ENCODE measurements at places on chromosomes 6 and 20.

DNA sequence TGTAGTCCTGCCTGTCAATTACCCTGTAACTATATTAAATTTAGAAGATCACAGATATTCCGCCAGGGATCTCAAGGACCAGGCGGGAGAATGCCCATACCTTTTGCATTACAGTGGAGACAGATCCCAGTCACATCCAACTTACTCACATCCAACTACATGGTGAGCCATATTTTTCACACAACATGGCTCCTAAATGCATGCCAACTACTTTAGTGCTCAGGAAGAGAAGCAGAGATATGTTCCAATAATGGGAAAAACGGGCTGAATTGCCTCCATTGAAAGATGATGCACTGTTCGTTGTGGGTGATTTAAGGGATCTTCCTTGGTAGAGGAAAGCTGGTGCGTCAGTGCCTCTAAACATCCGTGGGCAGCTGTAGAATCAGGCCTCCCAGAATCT, 304.5 kb downstream of the CD83 start:
- no peak for DNase-seq

DNA sequence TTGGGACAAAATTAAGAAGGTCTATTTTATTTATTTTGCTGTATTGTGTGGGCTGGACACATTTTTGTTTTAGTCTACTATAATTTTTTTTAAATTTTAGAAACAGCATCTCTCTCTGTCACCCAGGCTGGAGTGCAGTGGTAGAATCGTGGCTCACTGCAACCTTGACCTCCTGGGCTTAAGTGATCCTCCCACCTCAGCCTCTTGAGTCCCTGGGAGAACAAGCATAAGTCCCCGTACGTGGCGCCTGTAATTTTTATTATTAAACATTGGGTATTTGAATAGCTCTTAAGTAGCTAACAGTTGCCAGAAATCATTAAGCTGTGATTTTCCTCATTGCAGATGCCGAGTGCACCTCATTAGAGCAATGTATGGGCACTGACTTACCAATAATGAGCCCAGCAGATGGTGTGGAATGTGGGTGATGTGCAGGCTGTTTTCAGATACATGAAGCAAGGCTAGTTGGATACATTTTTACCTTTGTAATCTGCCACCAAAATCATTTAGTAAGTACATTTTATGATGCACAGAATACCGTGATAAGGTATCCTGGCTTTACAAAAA, 10.3 kb upstream of the MAS1 start:
- DNase-seq, result no peak

DNA sequence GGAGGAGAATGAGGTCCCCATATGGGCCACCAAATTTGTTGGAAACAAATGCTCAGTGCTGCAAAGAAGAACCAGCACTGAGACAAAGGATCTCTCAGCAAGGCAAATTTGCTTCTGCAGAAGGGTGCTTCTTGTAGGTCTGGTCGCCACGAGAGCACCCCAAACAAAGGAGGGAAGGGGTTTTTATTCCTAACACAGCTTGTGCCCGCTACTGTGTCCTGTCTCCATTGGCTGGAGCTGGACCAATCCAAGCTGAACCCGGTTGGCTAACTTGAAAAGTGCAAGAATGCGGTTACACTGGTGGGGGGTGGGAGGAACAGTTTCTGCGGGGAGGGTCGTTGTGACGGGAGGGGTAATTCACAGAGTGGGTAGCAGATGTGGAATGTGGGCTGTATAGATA, 54.1 kb upstream of the TULP1 start:
- no peak for DNase-seq

GRCh38 chr6:52594221-52594620, 17.4 kb upstream of the TRAM2 start:
- DNase-seq, result no peak

GRCh38 chr20:3733119-3733995, 872 bp downstream of the HSPA12B start:
- DNase-seq, result no peak

GRCh38 chr20:19181552-19181951, 30.9 kb upstream of the SLC24A3 start:
- DNase-seq, result no peak

GRCh38 chr6:445571-446417, 54.2 kb downstream of the IRF4 start:
- DNase-seq, result no peak

- no peak for DNase-seq
Observed at GRCh38 chr6:108758884-108759283, 89.3 kb upstream of the ARMC2 start.

- DNase-seq, result no peak
Observed at GRCh38 chr6:67854098-67854497, 781.0 kb upstream of the ADGRB3 start.

DNA sequence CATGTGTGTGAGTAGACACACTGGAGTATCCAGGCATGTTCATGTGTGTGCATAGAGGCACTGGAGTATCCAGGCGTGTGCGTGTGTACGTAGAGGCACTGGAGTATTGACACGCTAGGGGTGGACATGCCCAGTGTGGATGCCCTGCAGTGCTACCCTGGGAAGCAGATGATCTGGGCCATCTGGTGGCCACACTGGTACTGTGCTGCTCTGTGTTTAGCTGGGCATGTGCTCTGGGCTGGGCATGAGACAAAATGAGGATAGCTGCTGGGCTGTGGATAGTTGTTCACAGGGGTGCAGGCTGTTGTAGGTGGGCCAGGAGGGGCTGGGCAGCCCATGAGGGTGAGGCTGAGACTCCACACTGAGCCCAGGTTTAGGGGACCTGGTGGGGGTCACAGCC, 24.0 kb upstream of the NPBWR2 start:
- no peak for DNase-seq

DNA sequence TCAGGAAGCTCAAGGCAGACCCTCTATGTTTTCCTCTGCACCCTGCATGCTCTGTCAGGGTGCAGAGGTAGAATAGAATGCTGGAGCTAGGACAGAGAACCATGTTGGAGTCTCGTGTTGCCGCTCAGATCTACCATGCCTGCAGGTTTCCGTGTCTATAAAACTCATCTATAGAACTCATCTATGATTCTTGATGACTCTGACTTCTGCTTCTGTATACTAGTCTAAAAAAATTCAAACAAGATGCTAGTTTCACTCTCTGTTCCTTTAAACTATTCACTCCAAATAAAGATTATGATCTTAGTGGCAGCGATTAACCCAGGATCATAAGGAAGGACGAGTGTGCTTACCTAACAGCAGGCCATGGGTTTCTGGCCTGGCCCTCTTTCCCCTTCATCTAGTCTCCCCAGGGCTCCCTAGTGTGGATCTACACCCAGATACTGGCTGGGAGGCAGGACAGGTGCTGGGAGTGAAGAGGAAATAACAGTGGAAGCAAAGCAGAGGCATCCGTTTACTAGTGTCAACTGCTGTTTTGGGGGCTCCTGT, 162.7 kb upstream of the SUPT3H start:
- no peak for DNase-seq

DNA sequence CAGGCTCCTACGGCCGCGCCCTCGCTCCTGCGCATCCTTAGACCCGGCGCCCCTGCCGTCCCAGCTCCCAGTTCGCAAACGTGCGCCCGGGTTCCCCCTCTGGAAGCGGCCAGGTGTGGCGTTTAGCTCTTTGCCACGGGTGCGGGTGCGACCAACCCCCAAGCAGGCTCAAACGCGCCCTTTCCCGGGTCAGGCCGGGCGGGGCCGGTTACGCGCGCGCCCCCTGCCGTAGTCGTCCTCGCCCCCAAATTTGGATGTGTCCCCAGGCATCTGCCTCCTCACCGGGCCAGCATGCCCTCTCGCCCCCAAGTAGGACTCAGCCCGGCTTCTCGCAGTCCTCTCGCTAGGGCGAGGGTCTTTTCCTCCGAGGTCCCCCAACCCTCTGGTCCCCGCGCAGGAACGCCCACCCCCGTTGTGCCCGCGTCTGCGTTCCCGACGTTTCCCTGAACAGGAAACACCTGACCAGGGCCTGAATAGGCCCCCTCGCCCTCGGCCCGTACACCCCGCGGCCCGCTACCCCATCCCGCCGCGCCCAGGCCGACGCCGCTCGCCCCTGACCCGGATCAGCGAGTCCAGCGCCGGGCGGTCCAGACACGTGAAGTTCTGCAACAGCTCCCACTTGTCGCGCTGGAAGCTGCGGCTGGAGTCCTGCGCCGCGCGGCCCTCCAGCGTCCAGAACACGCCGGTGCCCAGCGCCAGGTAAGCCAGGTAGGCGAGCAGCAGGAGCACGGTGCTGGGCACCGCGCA, 520 bp downstream of the KCNK17 start:
- DNase-seq, result no peak

DNA sequence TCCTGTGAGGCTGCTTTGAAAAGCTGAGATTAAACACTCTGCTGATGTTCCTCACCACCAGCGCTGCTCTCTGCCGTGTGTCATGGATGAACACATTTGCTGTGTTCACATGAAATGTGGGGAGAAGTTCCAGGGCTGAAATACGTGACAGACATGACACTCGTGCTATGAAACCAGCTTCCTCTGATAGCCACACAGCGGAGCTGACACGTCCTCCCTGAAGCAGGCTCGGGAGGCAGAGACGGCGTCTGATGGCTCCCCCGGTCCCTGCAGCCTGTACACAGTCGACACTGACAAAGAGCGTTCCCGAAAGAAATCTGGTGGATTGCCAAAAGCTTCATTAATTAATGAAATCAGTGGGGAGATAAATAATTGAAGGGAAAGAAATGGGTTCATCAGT, 17.5 kb downstream of the AGPAT4 start:
- DNase-seq, result no peak

- no peak for DNase-seq
Observed at GRCh38 chr6:76835293-76835692, 628.0 kb downstream of the HTR1B start.

DNA sequence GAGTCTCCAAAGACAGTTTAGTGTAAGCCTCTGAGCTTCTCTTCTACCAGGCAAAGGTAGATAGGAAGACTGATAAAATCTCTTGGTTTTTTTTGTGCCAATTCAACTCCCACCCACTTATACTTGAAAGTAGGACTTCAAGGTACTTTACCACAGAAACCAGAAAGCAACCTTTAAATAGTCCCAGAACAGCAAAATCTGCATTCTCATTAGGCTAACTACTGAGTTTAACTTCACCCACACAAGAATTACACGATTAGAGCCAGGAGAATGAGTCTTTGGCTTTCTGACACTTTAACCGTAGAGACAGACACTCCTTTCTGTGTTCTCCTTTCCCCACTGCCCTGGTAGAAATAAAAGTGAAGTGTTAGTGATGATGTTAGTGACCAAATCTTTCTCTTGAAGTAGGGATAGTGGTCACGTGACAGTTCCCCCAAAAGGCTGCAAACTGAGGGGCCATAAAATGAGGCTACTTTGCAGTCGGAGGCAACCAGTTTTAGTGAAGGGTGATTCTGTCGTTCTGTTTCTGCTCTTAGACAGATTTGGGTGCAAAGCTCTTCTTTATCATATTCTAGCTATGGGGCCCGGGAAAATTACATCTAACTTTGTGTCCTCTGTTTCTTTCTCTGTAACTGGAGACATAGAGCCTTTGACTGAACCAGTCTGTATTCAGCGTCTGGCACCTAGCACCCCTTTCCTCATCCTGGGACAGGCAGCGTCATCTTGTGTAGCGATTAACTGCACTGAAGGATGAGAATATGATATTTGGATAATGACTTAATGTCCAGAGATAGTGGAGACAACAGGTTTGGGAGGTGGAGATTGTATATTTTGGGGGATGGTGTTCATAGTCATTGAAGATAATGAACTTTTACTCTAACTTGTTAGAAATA, 206.4 kb upstream of the CITED2 start:
- DNase-seq, result no peak

- no peak for DNase-seq
Observed at GRCh38 chr6:45002390-45003105, 325.6 kb upstream of the RUNX2 start.

DNA sequence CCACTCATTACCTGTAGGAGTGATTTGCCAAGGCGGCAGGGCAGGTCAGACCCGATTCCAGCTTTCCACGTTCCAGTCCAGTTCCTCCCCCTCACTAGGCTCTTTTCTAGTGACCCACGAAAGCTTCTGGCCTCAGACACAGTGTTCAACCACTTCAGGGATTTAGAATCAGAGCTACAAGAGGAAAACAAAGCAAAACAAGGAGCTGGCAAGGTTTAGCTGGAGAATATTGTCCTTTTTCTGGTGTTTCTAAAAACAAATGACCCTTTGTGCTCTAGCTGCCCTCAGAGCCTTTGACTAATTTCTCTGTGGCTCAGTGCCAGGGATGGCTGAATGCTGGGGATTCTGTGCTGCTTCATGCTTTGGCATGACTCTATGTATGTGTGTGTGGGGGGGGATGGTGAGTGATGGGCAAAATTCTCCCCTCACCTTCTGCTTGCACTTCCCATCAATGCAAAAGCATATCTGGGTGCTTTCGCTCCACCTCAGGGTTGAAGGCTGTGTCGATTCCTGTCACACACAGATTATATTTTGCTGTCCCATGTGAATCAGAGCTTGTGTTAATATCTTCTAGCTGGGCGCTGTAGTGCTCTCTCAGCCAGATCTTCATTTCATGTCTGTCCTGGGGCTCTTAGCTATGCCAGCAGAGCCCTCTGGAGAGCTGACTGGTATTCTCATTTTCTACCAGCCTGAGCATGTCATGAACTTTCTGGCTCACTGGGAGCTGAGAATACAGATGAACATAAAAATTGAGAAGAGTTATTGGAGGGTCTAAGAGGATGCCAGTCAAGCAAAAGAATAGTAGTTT, 19.3 kb upstream of the NEDD9 start:
- DNase-seq, result no peak

- no peak for DNase-seq
Observed at GRCh38 chr6:133225560-133225959, 15.6 kb upstream of the EYA4 start.

DNA sequence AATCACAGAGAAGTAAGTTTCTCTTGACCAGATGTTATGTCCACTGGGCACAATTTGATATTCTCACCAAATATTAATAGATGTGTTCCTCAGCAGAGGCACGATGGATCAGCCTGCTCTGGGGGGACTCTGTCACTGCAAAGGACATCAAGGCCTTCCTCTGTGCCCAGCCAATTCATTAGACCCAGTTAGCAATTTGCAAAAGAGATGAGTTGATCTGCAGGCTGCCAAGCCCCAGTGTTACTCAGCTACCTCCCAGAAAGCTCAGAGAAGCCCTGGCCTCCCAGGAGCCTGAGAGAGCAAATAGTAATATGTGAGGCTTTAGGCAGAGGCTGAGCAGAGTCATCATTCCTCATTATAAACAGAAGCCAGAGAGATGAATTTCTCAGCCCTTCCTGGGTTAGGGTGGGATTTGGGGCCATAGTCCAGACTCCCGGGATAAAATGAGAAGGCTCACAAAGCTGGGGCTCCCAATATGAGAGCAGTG, 54.2 kb downstream of the ZNF831 start:
- DNase-seq, result no peak

Data from stimulated activated CD8-positive, alpha-beta memory T cell treated with anti-CD3 and anti-CD28 coated beads, Interleukin-2, amount 100 ng/mL, for 1 hour (primary cell).